CMK (cell line): ENCODE measurements at places on chromosomes 13 and 19.

- peak; percentile 68 for DNase-seq
Measured at GRCh38 chr19:39252458-39252857, 3.8 kb upstream of the IFNL4 start.

DNA sequence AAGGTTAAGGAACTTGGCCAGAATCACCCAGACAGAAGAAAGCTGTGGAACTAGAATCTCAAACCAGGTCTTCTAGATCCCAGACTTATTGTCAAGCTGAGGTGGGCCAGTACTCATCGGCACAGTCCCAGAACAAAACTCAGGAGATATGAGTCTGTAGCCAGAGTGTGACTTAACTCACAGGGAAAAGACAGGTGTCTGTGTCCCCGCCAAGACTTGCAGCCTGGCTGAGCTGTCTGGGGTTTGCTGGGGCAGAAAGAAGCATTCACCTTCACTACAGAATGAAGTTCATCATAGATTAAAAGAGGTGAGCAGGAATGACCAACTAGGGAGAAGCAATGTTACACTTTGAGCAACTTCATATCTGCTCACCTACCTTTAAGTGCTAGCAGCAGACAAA lies 257.2 kb downstream of the FOXO1 start:
- DNase-seq = no peak

- no peak for DNase-seq
Measured at GRCh38 chr13:109694972-109695371, 91.4 kb downstream of the IRS2 start.

GRCh38 chr13:46633416-46633815 lies 80.4 kb downstream of the LRCH1 start:
- no peak for DNase-seq

GRCh38 chr13:101757446-101758039 lies 305.1 kb downstream of the ITGBL1 start:
- DNase-seq = no peak

- no peak for DNase-seq
Measured at GRCh38 chr13:70856711-70857110, 748.5 kb upstream of the KLHL1 start.

DNA sequence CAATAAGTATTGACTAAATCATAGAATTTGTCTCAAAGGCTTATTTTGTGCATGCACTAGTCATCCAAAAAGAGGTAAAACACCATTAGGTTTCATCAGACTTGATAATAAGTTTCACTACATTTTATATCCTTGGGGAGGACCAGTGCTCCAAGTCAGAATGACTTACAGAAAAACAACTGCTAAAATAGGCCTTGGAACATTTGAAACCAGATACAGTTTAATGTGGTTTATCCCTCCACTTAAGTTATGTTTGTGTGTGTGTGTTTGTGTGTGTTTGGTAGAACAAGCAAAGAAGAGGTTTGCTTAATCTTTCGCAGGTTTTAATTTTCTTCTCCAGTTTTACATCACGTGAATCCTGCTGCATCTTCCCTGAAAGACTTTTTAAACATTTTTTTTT lies 570.9 kb downstream of the PCDH9 start:
- DNase-seq = no peak

- no peak for DNase-seq
Measured at GRCh38 chr19:18280247-18281081, 958 bp downstream of the JUND start.

DNA sequence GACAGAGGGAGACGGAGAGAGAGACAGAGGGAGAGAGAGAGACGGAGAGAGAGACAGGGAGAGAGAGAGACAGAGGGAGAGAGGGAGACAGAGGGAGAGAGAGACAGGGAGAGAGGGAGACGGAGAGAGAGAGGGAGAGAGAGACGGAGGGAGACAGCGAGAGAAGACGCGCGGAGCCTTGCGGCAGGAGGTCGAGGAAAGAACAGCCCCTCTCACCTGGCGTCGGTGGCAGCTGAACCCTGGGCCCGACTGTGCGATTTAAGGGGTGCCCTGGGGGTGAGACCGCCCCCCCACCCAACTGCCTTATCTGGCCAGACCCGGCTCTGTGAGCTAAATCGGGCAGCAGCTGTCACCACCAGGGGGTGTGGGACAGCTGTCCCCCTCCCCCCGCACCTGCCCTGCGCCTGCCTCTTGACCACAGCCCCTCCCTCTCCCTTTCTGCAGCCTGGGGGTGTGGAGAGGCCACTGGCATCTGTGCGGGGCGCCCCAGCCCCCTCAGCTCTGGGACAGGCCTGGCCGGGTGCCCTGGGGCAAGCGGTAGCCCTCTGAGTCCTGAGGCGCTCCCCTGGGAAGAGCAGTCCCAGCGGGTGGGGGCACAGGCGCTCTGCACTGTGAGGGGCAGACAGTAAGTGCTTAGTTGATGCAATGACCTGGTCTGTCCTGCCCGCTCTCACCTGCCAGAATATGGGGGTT lies 10.8 kb downstream of the JOSD2 start:
- DNase-seq = no peak

DNA sequence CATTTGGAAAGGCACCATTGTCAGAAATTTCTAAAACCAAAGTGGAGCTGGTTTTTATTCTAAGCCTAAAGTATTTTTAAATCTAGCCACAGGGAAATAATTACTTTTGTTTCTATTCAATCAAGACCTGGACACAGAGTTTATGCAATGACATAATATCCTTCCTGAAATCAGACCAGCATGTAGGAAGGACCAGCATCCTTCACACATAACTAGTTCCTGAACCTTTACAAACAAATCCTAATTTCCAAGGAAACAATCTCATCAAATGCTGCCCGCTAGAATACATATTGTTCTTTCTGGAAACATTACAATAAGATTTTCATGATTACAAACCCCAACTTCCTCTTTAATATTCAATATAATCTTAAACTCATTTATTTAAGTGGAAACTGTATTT lies 1.5 kb downstream of the STARD13 start:
- no peak for DNase-seq

- no peak for DNase-seq
Measured at GRCh38 chr13:95502216-95502615, 50.3 kb upstream of the CLDN10 start.

DNA sequence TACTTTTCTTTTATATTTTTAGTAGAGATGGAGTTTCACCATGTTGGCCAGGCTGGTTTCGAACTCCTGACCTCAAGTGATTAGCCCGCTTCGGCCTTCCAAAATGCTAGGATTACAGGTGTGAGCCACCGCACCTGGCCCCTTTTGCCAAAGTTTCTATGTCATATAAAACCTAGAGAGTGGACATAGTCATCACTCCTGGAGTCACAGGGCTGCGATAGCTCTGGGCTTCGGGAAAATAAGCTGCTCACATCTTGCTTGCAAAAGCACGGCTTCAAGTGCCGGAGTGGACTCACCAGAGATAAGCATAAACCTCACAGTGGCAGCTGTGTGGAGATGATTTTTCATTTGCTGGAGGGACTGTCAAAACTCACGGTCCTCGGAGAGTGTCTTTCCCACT lies 171.2 kb downstream of the TEX29 start:
- no peak for DNase-seq

DNA sequence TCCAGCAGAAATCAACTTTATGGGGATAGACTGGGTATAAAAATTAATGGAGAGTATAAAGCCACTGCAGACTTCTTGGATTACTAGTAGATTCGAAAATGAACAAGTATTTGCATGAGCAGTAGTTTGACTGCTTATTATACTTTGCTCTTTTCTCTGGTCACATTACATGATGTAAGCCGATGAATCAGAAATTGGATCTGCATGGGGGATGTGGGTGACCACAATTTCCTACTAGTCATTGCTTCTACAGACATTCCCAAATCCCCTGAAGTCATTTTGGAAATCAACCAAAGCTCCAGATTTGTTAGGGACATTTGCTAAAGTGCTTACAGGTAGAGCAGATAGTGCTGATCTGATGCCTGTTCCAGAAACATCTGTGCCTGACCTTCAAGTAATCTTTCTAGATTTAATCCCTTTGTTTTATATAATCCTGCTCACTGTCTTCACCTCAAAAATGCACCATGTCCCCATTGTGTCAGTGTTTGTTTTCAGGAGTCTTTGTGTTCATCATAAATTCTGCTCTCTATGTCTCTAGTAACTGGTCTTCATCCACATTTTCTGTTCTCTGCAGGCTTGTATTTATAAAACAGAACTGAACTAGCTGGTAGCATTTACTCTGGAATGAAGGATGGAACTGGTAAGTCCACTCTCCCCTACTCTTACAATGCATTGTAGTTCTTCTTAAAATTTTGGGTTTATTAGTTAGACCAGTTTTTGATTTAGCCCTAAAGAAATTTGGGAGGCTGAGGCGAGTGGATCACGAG lies 201.5 kb upstream of the CSNK1A1L start:
- DNase-seq = no peak

DNA sequence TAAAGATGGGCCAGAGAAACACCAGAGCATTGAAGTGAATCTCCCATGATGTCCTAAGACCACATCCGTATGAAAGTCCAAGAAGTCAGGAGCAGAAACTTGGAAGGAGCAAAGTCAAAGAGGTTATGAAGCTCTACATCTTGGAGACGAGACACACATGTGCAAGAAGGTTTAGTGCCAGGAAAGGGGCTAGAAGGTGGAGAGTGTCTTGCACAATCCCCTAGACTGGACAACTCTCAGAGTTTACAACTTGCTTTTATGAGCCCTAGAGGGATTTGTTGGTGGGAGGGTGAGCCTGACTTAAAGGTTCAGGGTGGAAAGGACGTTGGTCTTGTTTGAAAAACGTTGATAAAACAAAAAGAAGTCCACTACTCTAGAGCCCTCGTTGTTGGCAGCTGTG lies 150.6 kb downstream of the GPC6 start:
- DNase-seq = no peak

GRCh38 chr19:45592366-45592765 lies 7.8 kb upstream of the OPA3 start:
- DNase-seq = no peak

GRCh38 chr13:52921194-52921593 lies 72.8 kb upstream of the PCDH8 start:
- DNase-seq = no peak

GRCh38 chr13:62551588-62551987 lies 1135.9 kb upstream of the PCDH20 start:
- no peak for DNase-seq

DNA sequence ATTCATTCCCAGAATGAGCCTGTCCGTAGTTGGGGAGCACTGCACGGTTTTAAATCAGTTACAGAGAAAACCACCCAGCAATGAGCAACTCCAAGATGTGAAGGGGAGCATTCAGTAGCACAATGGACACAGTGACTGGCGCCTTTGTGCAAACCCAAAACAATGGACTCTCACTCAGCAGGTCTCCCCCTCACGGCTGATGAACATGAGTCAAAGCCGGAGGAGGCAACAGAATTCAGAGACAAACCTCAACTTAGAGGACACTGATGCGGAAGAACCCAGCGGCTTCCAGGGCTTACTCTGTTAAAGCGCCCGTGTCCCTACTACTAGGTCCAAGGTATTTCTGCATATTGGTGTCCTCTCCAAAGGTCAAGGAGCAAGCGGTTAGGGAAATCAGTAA lies 17.7 kb downstream of the PLEKHF1 start:
- DNase-seq = no peak

GRCh38 chr19:49468746-49469447 lies 5.1 kb upstream of the FLT3LG start:
- peak; percentile 95 for DNase-seq

GRCh38 chr13:114097212-114097892 lies 35.1 kb downstream of the RASA3 start:
- no peak for DNase-seq

DNA sequence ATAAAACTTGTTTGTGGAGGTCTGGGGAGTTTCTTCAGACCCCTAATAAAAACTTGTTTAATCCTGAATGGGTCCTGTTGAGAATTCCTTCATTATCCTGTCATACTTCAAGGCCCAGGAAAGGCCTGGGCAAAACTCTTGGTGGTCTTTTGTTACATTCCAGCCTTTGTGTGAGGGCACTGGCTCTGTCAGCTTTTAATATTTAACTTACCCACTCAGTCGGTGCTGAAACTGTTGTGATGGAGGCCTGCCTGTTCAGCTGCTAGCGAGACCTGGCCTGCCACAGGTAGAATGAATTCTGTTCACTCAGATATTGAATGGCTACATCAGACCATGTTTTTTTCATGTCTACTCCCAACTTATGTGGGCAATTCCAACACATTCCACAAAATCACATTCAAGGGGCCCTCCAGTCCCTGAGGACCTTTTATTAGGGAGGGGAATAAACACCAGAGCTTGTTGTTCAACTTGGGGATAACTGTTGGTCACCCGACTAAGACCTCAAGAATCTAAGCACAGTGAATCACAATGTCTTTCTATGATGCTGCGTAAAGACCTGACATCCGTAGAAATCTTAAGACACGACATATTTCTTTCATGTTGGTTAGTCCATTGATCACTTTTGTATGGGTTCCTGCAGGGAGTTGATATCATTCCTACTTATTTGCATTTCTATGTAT lies 12.5 kb downstream of the NLRP8 start:
- no peak for DNase-seq

GRCh38 chr19:1131718-1132551 lies 28.1 kb downstream of the GPX4 start:
- no peak for DNase-seq

GRCh38 chr13:98236197-98236596 lies 59.1 kb upstream of the RNF113B start:
- no peak for DNase-seq

- DNase-seq = no peak
Measured at GRCh38 chr13:50403311-50403710, 388.1 kb downstream of the KCNRG start.

GRCh38 chr19:19532806-19533701 lies 4.3 kb downstream of the YJEFN3 start:
- no peak for DNase-seq

DNA sequence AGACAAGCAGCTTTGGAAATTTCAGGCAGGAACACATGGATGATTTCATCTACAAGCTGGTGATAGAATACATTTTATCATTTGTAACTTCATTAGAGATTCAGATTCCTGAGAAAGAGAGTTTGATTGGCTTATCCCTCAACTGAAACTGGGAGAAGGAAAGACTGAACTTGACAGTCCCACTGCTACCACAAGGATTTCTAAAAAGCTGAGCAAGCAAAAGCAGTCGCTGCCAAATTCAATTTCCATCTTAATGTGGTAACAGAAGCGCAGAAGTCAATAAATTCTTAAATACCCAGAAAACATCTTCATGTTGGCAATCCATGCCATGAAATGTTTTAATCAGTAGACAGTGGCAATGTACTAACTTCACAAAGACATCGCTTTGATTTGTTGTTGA lies 172.1 kb upstream of the DACH1 start:
- no peak for DNase-seq

DNA sequence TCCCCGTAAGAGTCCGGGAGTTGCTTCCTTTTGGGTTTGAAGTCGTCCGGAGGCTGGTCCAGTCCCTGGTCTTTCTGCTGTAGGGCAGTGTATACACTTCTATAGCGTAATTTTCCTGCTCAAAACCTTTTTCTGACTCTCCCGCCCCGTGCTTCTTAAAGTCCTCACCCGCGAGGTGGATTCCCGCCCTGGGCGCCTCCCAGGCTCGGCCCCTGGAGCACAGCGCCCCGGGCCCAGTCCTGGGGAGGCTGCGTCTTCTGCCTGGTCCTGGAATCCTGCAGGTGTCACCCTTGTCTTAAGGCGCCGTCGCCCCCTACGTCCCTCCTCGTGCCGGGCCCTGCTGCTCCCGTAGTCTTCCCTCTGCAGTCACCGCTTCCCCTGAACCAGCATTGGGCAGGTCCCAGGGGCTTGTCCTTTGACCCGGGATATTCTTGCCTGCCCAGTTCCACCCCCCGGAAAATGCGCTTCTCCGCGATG lies 34.4 kb upstream of the ZNF808 start:
- no peak for DNase-seq
